ENCODE measurements at places on chromosomes 1 and 21.

- no peak for DNase-seq
Measured at GRCh38 chr1:217336724-217337123, 294.2 kb downstream of the GPATCH2 start.

- no peak for DNase-seq
Measured at GRCh38 chr21:40686526-40686925, 160.4 kb downstream of the DSCAM start.

DNA sequence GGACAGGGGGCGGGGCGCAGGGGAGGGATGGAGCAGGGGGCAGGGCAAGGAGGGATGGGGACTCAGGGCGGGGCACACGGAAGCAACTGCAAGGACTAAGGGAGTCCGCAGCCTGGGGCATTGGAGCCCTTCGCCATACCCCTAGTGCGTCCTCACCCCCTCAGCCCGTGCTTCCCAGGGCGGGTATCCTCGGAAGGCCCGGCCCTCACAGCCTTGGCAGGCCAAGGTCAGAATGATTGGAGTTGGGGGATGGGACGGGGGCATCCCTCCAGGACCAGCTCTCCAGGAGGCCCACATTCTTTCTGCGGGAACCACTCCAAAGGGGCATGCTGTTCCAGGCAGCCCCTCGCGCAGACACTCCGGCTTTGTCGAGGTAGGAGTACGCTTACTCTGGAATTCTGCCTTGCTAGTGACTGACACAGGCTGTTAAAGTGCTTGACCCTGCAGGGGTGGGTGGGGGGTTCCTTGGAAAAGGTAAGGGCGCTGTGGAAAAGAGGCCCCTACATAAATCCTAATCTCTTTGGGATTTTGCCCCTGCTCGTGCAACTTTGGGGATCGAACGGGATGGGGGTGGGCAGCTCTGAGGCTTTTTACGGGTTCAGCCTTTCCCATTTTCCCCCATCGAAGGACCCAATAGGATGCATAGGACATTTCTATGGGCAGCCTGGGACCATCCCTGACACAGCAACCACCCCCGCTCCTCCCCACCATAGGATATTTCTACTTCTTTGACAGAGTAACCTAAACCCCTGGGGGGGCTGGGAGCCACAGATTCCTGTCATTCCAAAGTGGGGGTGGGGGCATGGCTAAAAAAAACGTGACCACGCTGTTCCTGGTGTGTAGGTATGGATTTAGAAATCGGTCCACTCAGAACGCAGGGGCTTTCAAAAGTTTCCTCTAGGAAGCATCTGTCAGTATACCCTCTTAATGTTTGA, 738 bp upstream of the TRIM11 start:
- DNase-seq, result no peak

DNA sequence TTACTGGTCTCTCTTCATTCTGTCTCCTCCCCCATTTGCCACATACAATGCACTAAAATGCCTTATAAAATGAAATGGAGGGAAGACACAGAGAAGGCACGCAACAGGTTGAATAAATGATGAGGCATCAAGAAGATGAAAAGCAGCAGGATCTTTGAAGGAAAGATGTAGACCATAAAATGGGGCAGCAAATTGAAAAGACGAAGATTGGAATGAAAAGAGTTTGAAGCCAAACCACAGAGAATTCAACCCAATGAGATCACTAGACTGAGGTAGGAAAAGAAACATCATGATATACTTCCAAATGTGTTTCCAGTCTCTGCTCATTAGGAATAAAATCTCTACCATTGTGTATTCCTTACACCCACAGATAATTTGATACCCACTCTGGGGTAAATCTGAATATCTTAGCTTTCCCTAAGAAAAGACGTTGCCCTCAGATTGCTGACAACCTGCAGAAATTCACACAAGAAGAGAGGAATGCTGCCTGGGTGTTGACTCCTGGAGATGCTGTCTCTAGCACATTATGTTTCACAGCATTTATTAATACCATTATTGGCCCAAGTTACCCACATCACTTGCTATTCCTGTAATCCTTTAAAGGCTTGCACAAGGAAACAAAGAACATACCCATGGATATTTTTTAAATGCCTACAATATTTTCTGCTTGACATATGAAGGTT, 230.9 kb downstream of the LTN1 start:
- no peak for DNase-seq

- no peak for DNase-seq
Measured at GRCh38 chr1:230534224-230534623, 108.1 kb upstream of the COG2 start.

- peak; percentile 7 for DNase-seq
Measured at GRCh38 chr1:6209661-6210580, 4.0 kb downstream of the RNF207 start.

- DNase-seq, result peak; percentile 66
Measured at GRCh38 chr1:165631342-165632151, 513 bp downstream of the MGST3 start.

- no peak for DNase-seq
Measured at GRCh38 chr1:87977145-87977544, 648.5 kb downstream of the LMO4 start.

DNA sequence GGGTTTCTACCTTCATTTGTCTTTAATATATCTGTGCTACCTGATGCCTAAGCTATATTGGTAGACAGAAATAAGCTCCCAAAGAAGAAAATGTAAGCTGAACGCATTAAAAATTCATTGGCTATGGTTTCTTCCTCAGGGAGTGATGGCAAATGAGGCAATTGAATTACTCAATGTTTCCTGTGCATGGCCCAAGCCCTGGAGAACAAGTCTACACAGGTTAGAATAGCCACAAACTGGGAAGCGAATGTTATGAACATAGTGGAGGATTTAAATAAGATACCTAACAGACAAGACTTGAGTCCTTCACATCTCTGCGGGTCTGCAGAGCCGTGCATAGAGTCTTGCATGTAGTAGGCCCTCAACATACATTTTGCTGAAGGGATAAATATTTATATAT, 350.3 kb downstream of the RWDD3 start:
- DNase-seq, result no peak

GRCh38 chr21:37849506-37850102, 66.7 kb downstream of the KCNJ6 start:
- no peak for DNase-seq

DNA sequence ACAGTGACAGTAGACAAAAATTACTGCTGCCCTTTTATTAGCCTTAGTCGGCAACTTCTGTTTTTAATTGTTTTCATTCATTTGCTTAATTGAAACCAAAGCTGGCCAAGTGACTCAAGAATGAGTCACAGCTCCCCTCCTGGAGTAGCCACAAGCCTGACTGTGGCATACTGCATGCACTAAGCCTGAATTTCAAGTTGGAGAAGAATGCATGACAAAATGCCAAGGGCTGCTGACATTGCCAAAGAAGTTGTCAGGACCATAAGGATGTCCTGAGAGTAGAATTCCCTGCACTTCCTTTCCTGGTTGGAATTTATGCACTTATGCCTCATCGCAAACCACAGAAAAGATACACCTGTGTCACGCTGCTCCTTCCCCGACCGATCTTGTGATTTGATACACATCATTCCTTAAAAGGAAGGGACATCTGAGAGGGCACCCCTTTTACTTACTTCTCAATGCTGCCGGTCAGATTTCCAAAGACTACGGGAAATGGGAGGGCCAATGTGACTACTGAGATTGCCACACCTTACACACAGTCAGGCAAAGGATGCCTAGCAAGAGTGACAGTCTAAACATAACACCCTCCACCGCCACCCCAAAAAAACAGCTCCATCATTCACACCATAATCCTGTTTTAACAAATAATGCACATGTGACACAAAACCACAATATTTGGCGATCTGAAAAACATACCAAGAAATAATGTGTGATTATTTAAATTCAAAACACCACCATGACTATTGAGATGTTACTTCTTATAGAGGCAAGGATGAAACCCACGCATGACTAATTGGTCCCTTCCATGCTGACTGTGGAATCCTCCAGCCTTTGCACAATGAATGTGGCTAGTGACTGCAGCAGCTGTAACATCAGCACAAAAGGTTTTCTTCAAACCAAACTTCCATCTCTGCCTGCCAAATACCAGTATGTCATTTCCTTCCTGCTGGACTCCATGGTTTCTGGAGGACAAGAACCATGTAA, 28.2 kb downstream of the VAV3 start:
- DNase-seq, result peak; percentile 49

- no peak for DNase-seq
Measured at GRCh38 chr21:35562876-35563275, 497.4 kb downstream of the SETD4 start.

- DNase-seq, result no peak
Measured at GRCh38 chr1:167882376-167882775, 31.6 kb downstream of the ADCY10 start.

DNA sequence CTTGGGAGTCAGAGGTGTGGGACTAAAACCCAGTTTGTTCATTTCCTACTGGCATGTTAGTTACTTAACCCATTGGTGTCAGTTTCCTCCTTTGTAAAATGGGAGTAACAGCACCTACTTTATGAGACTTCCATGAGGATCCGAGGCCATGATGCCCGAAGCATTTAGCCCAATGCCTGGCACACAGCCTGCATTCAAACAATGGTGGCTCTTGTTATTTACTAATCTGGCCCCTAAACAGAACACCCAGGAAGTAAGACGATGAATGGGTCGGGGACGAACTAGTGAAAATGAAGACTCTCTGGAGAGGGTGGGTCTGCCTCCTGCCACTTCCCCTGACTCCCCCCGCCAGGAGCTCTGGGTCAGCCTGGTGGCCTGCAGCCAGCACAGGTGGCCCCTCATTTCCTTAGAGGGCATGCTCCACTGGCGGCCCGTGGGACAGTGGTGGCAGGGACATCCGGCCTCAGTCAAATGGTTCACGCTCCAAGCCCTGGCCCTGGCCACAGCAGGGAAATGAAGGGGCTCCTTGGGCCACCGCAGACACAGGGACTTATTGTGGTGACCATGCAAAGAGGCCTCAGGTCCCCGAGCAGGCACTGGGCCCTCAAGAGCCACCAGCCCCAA, 9.5 kb upstream of the TAS1R2 start:
- no peak for DNase-seq

- DNase-seq, result no peak
Measured at GRCh38 chr1:212410231-212410820, 4.4 kb downstream of the PACC1 start.

DNA sequence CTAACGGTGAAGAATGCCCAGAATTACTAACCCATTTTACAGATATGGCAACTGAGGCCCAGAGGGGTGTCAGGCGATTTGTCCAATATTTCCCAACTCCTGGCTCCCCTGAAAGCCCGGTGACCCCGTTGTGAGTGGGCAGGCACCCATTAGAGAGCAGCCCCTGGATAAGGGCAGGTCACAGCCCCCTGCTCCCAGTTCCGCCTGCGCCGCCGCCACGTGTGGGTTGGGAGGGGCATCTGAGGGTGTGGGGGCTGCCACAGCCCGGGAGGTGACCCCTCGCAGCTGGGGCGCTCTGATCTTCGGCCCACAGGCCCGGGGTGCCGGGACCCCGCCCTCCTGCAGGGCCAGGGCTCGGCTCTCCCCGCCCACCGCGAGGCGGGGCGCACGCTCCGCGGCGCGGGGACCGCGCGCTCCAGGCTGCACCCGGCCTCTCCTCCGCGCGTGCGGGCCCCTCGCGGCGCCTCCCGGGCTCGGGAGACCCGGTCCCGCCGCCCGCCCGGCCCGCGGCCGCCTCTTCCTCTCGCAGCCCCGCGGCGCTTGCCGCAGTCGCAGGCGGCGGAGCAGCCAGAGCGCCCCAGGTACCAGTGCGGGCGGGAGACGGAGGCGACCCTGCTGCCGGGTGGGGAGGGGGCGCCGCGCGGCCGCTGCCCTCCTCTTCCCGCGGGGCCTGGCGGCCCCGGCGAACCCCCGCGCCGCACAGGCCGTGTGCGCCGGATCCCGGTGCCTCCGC, at the start of gene HTR6:
Gene HTR6, plus strand, starts transcription at position 423 of the 733 bp plus-strand sequence. CDS start 879 bp downstream, outside the sequence.
- DNase-seq, result peak; percentile 64

DNA sequence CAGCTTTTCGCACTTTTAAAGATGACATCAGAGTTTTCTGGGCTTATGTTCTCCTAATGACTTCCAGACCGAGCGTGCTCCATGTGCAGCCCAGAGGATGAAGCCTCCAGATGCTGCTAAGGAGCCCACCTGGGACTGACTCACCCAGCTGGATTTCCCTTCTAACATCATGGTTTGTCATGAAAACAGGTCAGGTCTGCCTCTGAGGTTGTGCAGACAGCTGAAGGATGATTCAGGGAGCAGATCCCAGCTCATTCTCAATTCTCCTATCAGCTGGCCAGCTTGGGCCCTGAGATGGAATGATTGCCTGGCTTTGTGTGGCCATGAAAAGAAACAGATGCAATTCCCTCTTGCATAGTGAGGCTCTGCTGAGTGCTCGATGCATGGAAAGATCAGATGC, 123.9 kb upstream of the DUSP10 start:
- no peak for DNase-seq

DNA sequence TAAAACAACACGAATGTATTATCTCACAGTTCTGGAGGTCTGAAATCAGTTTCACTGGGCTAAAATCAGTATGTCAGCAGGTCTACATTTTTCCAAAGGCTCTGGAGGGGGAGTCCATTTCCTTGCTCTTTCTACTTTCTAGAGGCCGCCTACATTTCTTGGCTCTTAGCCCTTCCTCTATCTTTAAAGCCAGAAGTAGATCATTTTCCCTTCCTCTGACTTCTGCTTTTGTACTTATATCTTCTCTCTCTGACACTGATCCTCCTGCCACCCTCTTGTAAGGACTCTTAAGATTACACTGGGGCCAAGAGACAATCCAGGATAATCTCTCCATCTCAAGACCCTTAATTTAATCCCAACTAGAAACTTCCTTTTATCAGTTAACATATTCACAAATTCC, 41.4 kb downstream of the MSH4 start:
- no peak for DNase-seq

- no peak for DNase-seq
Measured at GRCh38 chr21:14414932-14415508, 32.1 kb upstream of the HSPA13 start.

- no peak for DNase-seq
Measured at GRCh38 chr1:151624783-151625182, 12.9 kb downstream of the SNX27 start.

- no peak for DNase-seq
Measured at GRCh38 chr1:58013237-58013636, 533.3 kb downstream of the OMA1 start.

- DNase-seq, result peak; percentile 75
Measured at GRCh38 chr1:87292684-87293493, 35.8 kb upstream of the LMO4 start.

DNA sequence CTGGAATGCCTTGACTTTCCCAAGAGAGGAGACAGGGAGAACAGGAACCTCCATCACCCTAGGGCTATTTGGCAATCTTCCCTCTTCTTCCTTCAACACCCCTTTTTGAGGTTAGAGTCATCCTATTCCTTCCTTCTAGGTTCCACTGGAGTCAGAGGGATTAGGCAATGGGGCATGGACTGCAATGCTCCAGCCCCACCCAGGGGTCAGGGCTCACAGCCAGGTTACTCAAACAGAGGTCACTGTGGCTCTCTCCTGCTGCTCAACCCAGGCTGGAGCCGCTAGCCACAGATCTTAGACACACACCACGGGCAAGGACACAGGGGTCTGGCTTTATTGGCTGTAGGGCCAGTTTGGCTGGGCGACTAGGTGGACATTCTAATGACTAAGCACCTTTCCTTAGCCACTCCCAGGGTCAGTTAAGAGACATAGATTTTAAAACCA, 145.5 kb upstream of the NRIP1 start:
- no peak for DNase-seq

- no peak for DNase-seq
Measured at GRCh38 chr1:187817782-187818181, 989.0 kb downstream of the PLA2G4A start.

All from CD4-positive, alpha-beta T cell treated with Interleukin-17A for 4 hours (primary cell).